Activated CD8-positive, alpha-beta memory T cell treated with anti-CD3 and anti-CD28 coated beads for 1 hour (primary cell): ENCODE measurements at places on chromosomes 5 and 9.
A peak's percentile ranks its signal among the peaks of the same experiment; 100 is the strongest.

DNA sequence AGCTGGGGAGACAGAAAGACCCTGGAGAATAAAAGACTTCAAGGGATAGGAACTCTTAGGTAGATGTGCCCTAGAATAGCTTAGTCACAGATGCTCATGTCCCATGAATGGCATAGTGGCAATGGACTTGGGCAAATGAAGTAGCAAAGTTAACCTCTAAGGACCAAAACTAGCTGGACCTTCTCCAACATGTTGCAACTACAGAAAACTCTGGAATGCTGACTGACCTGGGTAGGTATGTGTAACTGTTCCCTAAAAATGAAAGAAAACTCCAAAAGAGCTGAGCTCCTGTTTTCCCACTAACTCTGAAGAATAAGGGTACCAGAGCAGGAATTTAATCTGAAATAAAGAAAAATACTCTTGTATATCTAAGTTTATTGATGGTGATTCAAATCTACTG is 12.5 kb upstream of the LPAR1 start:
- no peak for DNase-seq

- DNase-seq, result no peak
Measured at GRCh38 chr5:122153774-122154173, 24.4 kb downstream of the ZNF474 start.

DNA sequence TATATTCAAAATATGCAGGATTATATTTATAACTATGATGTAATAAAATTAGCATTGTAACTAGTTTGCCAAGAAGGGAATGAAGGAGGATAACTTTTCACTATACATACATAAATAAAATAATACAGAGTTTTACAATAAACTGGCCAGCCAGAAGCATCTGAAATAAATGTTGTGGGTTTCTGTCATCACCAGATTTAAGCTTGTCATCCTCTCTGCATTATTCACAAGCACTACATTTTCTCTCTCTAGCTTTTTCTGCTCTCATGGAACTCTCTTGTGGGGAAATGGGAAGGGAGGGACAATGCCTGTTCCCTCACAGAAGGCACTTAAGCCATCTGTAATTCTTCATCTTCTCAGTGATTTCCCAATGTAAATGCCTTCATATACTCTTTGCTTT is 626.8 kb downstream of the SEMA5A start:
- DNase-seq, result no peak

GRCh38 chr5:116231288-116231687 is 146.5 kb downstream of the COMMD10 start:
- no peak for DNase-seq

GRCh38 chr5:176559683-176560082 is 10.5 kb downstream of the CDHR2 start:
- no peak for DNase-seq

DNA sequence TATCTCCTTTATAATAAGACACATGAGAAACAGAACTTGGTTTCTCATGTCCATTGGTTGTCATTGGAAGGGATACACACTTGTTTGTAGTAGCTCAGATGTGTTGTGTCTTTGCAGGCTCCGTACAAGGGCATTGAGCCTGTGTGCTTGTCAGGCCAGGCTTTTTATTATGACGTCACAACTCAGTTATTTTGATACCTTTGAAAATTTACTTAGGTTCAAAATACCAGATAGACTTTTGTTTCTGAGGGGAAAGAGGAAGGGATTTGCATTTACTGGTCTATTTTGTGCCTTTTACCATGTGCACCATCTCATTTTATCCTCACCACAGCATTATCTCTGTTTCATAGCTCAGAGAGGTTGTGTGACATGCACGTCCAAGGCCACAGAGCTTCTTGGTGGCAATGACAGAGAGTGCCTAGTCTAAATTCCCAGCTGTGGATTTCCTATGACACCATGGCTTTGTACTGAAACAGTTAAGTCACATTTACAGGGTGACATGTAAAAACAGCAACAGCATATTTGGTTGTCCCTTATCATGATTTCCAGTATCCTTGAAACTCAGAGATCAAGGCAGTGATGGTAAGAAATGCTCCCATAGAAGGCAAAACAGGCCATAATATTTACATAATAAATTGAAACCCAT is 268.7 kb downstream of the AOPEP start:
- no peak for DNase-seq

- no peak for DNase-seq
Measured at GRCh38 chr9:133713960-133714495, 24.1 kb downstream of the SARDH start.

- DNase-seq, result no peak
Measured at GRCh38 chr5:158538506-158539074, 561.1 kb downstream of the EBF1 start.

DNA sequence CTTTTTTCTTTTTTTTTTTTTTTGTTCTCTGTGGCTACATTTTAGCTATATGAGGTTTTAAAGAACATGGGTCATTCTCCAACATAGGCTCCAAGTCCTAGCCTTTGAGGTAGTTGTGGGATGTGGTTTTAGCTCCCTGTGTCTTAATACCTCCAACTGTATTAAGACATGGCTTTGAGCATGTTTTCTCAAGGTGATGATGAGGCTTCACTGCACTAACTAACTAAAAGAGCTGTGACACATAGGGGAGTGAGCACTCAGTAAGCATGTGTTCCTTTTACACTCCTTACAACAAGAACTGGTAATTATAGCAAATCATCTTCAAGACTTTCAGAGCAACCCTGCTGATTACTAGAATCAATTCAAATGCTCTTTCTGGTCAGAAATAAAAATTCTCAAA is 333.6 kb upstream of the CCNH start:
- no peak for DNase-seq

- DNase-seq, result no peak
Measured at GRCh38 chr9:129671519-129671918, 6.1 kb downstream of the PRRX2 start.

DNA sequence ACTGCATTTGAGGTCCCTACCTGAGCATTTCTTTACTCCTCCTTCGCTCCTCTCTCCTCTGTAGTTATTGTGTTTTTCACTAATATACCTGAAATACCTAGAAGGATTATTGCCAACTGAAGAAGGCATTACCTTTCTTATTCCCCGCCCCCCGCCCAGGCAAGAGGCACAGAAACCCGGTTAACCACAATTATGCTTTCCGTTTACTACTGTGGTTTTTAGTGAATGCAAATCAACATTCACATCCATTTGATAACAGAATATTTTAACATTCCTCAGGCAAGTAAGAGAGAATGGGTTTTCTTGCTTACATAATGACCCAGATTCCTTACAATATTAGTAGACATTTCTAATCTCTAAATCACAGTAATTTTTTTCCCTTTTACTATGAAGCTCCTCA is 136.9 kb downstream of the PCSK5 start:
- DNase-seq, result no peak

- DNase-seq, result no peak
Measured at GRCh38 chr9:20197976-20198685, 409.3 kb upstream of the SLC24A2 start.

GRCh38 chr9:77177894-77178794 is 810 bp downstream of the VPS13A start:
- DNase-seq, result peak; percentile 15

- no peak for DNase-seq
Measured at GRCh38 chr5:172958331-172959046, 735 bp upstream of the RPL26L1 start.

GRCh38 chr9:135116881-135117280 is 29.4 kb downstream of the OLFM1 start:
- DNase-seq, result no peak

DNA sequence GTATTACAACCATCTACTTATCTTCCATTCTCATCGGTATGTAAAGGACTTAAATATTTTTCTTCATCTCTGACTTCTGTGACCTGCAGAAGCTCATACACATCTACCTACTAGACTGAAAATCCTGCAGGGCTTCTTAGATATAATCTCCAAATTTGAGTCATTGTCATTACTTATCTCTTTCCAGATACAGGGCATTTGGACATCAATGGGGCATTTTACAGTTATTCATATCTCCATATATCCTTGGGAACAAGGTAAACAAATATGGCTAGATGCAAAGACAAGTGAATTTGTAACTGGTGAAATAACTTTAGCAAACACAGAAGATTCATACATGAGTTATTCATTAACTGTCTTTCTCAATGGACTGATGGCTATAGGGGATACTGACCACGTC is 37.7 kb upstream of the IL7R start:
- no peak for DNase-seq
